Left hindlimb (tissue), 1 donor: ENCODE measurements at places on chromosomes 2 and 18.

DNA sequence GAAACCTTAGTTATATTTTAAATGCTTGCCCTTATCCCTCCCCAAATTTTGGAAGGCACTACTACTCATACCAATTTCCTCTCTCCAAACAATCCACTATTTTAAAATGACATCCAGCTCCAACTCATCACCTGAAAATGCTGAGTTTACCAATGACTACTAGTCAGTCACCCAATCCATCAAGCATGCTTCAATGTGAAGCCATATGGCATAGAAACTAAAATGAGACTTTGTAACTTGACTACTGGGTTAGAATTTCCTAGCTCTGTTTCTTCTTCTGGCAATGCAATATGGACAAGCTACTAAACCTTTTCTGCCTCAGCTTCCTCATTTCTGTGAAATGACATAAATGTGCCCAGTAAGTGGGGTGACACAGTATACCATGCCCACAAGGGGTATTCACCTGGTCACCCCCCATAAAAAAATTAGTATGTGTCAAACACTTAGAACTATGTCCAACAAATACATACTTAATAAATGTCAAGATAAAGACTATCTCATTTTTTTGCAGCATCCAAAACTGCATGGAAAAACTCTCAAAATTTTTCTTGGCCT is 10.0 kb upstream of the STPG4 start:
- DNase-seq: no peak

- DNase-seq: no peak
Observed at GRCh38 chr2:45494275-45494977, 116.6 kb downstream of the SRBD1 start.

- DNase-seq: no peak
Observed at GRCh38 chr2:55518841-55519165, 715 bp upstream of the CFAP36 start.

DNA sequence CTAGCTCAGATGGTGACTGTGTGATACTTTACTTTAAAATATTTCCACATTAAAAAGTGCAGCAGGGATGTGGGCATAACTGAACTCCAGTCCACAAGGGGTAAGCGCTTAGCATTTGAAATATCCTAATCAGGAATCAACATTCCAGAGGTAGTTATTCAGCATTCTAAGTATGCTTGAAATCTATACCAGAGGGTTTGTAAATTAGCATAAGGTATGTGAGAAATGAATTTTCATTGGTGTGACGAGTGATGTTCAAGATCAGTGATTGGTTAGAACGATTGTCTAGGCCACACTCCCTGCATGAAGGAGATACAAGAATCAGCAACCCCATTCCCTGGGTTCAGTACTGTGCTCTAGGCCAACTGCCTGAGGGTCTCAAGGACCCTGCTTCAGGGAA is 42.6 kb downstream of the MAPK4 start:
- DNase-seq: no peak

- DNase-seq: no peak
Observed at GRCh38 chr2:86370579-86370978, 33.2 kb upstream of the REEP1 start.

GRCh38 chr2:108417254-108417653 is 31.8 kb upstream of the GCC2 start:
- no peak for DNase-seq

GRCh38 chr18:71831039-71831438 is 713.1 kb downstream of the CBLN2 start:
- no peak for DNase-seq

DNA sequence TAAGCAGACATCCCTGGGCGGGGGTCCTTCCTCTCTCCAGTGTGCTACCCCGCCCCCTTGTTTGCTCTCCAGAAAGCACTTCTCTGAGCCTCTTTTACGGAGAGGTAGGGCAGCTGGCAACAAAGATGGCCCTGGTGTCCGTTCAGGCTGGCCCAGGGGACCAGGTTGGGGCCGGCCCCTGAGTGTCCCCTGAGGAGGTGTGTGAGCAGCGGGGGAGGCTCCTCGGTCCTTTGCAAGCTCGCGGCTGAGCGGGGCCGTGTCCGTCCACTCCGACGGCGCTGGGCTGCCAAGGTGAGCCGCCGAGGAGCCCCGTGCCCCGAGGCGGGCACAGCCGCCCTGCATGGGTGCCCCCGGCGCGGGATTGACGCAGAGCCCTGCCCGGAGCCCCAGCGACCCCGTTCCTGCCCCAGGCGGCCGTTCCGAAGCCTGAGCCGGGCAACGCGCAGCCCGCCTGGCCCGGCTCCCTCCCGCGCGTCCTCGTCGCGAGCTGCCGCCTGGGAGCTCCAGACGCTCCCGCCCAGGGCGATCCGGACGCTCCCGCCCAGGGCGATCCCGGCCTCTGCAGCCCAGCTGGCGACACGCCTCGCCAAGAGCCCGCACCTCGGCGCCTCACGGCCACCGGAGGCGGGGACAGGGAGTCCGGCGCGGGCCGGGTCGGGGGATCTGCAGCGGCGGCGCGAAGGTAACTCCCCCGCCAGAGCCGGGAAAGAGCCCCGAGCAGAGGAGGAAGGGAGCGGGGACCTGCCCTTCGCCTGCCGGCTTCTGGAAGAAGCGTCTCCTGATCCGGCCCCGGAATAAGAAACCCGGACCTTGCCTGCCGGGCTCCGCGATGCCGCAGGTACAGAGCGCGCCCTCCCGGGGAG is at the start of gene PROKR1:
Gene PROKR1, plus strand, starts transcription at position 569 of the 863 bp plus-strand sequence. CDS start 2,243 bp downstream, outside the sequence.
- DNase-seq: peak; percentile 69

- DNase-seq: no peak
Observed at GRCh38 chr2:111975053-111975552, 76.7 kb downstream of the MERTK start.

GRCh38 chr2:109046925-109047508 is 58.0 kb upstream of the EDAR start:
- DNase-seq: no peak

DNA sequence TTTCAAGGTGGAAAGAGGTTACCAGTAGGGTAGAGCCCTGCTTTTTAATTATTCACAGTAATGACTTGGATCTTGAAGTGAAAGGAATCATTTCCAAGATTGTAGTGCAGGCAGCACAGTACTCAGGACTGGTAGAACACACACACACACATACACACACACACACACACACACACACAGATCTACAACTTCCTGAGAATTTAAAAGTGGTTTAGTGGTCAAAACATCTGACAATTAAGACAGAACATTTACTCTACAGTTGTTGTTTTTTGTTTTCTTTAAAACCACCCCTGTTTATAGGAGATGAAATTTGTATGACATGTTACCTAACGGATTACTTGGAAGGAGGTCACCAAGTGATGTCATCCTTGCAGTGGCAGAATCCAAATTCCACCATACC is 146.7 kb upstream of the VRK2 start:
- DNase-seq: no peak

GRCh38 chr2:30231996-30232800 is 864 bp downstream of the LBH start:
- peak; percentile 85 for DNase-seq

DNA sequence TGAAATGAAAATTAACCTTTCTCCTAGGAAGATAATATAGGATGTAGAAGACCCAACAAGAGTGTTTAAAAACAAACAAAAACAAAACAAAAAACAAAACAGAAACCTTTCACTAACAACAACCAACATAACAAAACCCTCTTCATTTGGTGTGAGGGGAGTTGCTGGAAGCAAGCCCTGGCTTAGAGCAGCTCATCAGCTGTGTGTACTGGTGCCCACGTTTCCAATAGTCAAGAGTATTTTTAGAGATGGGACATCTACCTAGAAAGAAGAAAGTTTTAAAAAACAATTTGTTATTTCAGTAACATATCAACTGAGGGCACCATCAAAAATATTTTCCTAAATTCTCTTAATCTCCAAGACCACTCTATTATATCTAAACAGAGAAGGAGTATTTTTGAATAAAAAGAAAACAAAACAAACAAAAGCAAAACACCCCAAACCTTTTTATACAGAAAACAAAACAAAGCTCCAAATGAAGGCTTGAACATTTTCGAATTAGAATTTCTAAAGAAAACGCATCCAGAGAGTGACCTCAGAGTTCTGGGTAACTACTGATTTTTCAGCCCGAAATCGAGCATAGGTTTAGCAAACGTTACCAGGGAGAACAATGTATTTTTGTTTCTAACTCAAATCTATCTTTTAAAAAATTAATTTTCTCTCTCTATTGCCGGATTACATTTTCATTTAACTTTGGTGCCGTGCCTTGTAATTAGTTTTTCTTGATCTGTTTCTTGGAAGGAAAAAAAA is 134.6 kb downstream of the INSIG2 start:
- DNase-seq: no peak

DNA sequence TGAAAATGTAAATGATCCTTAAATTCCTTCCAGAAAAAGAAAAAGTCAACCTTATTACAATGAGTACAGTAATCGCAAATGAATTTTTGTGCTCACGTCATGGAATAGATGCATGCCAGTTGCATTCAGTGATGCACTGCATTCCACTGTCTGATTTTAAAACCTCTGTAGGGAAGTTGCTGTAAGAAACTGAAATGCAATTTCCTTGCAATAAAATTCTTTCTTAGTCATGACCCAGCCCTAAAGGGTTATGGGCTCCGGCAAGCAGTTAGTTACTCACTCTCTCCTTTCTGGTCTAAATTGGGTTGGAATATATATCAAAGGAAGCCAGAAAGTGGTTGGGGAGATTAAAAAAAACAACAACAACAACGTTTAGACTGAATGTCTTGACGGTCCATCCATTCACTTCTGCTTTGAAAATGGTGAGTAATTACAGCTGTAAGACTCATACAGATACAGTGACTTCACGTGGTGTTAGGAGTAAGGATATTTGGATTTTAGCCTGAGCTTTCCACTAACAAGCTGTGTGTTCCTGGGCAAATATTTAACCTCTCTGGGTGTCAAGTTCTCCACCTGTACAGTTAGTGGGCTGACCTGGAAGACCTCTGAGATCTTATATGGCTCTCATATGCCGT is 8.6 kb upstream of the RND3 start:
- no peak for DNase-seq

- no peak for DNase-seq
Observed at GRCh38 chr18:59512025-59512755, 153.1 kb upstream of the LMAN1 start.

DNA sequence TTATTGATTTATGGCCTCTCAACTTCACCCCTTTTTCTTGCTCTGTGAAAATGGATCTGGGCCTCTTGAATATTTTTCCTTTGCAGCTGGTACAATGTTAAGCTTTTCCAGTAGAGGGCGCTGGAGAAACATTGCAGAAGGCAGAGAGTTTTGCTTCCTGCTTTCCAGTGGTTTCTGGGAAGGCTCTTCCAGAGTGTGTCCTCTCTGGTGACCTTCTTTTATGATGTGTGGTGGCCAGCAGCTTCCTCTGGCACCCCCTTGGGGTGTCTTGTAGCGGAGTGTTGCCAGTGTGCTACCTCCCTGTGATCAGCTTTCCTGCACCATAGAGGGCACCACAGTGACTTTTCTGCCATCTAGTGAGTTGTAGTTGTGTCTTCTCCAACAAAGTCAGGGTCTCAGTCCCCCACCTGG is 25.4 kb upstream of the MGAT5 start:
- DNase-seq: no peak
